ENCODE measurements at places on chromosomes 12 and 14.
A peak's percentile ranks its signal among the peaks of the same experiment; 100 is the strongest.

- DNase-seq: no peak
These were observed 772 bp downstream of the SCARB1 start for GRCh38 chr12:124862768-124863415.

DNA sequence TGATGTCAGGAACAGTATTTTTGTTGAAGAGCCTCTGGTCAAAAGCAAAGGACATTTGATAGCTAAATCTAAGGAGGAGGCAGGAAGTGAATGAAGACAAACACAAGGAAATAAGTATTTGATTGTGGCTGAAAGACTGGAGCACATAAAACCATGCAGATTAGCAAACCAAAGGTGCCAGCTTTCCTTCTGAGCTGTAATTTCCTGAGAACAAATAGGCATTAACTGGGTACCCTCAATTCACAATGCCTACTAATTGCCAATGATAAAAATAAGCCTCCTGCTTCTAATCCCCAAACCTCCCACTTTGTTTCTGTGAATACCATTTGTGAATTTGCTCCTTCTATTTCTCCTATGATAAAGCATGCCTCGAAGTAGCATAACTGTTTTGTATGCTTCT, 1279.6 kb upstream of the USP15 start:
- no peak for DNase-seq

- no peak for DNase-seq
These were observed 32.0 kb upstream of the CIPC start for GRCh38 chr14:77065851-77066577.

DNA sequence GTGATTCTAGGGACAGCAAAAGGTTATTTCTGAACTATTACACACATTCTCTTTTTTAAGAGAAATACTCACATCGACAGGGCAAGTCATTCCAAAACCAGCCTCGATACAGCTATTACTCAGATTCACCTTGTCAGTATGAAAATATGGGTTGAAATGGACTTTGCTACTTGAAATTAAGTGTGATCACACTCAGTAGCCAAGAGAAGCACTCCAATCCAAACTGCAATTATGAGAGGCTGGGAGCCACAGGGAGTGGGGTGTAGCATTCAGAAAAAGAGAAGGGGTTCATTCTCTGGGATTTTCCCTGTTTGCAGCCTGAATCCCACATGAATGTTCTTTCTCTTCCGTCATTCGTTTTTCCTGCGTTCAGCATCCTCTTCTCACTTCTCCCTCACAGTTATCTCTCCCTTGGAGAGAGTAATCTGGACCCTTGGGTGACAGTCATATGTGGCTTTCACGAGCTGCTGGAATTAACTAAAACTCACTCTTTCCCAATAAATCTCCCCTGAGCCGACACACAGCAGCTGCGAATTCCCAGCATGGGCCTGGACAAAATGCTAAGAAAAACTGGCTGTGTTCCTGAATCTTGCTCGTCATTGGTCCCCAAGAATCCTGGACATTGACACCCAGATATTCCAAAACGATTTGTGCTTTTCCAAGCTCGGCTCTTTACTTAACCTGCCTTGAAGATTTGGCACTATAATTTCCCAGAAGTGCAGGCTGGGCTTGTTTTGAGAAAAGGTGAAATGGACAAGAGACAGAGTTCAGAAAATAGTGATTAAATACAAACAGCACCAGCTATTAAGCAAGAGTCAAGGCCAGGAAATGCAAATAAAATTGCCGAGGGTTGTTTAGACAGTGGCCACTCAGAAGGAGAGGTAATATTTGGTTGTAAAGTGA, 199.5 kb upstream of the PLEKHG7 start:
- DNase-seq: peak; percentile 8

DNA sequence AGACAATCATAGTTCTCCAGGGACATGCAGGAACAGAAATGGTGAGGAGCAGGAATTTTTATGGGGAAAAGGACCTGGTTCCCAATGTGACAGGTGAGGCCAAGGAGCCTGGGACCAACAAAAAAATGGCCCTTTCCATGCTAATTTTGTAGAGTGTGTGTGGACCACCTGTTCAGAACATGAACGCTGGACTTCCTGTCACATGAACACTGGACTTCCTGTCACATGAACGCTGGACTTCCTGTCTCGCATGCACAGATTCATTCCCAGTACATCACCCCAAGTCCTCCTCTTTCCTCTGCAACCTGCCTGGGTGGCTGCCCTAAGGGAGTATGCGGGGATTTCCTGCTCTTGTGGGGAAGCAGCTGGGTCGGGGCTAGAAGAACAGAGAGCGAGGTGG, 10.1 kb downstream of the FGF6 start:
- DNase-seq: no peak

DNA sequence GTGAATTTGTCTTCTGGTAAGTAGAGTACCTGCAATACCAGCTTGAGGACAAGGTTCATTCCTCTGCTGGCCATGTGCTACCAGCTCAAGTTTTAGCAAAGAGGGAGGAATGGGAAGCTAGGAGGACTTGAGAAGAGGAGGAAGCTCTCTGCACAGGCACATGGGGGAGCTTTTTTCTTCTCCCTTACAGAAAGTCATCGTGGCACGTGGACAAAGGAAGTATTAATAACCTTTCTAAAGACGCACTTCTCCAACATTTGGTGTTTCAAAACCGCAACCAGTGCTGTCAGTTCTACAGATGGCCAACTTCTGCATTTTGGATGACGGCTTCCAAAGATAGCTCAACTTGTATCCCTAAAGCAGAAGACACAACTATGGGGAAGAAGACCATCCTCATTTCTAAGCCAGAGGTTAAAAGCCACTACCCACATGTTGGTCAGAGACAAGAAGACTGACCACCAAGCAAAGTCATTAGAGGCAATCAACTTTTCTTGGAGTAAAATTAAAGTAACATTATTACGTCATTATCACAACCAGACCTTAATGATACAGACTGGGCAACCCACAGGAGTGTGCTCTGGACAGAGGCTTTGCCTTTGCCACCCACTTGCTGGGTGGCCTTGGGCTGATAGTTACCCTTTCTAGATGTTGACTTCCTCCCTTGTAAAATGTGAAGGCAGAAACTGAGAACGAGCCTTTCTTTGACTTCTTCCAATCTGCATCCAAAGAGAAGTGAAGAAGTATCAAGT, 12.3 kb upstream of the TMED10 start:
- DNase-seq: no peak

DNA sequence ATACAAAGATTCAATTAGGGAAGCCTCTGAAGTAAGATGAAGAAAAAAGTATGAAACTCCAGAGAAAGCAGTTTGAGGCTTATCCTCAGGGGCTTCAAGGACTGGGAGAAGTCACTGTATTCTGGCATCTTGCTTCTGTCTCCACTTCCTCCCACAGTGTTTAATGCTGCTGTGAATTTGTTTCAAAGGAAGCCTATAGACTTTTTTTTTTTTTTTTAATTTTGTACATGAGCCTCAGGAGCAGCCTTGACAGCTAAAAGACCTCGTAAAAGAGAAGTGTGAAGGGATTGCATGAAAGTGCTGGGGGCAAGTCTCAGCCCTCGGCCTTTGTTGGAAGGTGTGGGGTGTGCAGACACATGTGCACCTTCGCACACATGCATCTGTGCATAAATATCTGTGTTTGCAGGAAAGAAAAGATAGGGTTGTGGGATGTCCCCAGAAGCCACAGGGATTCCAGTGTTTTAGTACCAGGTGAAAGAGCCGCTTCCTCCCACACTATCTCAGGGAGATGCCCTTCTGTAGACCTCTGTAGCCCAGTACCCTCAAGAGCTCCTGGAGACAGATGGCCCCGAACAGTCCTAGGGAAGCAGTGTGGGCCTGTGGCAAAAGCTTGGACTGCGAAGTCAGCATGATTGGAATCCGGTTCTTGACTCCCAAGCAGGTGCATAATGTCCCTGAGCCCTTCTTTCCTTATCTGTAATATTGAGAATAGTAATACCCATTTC, 193.5 kb upstream of the BCL2L14 start:
- no peak for DNase-seq
